ENCODE measurements at places on chromosomes 4 and X.

DNA sequence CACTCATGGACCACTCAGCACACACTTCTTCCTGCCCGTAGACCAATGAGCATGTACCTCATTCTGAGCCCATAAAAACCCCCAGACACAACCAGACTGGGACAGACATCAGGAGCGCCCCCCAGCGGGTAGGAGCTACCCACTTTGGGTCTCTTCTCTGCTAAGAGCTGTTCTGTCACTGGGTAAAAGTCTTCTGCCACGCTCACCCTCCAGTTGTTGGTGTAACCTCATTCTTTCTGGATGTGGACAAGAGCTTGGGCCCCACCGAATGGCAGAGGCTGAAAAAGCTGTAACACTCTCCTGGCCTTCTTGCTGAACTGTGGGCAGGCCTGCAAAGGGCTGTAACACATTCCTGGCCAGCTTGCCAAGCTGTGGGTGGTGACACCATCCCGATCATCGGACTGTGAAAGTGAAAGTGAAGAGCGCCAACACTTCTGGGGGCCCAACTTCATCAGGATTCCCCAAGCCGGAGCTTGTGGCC lies 137.6 kb downstream of the TECRL start:
- DNase-seq = peak; percentile 41

GRCh38 chr4:37648084-37648817 lies 37.9 kb downstream of the RELL1 start:
- DNase-seq = peak; percentile 58

- no peak for DNase-seq
Measured at GRCh38 chrX:71067089-71067488, 1.0 kb downstream of the SNX12 start.

- DNase-seq = no peak
Measured at GRCh38 chr4:174714393-174715211, 114.4 kb downstream of the GLRA3 start.

GRCh38 chr4:46648088-46648744 lies 258.3 kb upstream of the GABRA2 start:
- DNase-seq = no peak

GRCh38 chr4:88771883-88772450 lies 74.3 kb upstream of the NAP1L5 start:
- DNase-seq = no peak

GRCh38 chrX:46180258-46180687 lies 364.9 kb downstream of the ZNF674 start:
- DNase-seq = no peak

- DNase-seq = no peak
Measured at GRCh38 chr4:37531151-37531550, 155.0 kb downstream of the RELL1 start.

GRCh38 chr4:3226467-3226866 lies 22.5 kb upstream of the MSANTD1 start:
- DNase-seq = peak; percentile 38

DNA sequence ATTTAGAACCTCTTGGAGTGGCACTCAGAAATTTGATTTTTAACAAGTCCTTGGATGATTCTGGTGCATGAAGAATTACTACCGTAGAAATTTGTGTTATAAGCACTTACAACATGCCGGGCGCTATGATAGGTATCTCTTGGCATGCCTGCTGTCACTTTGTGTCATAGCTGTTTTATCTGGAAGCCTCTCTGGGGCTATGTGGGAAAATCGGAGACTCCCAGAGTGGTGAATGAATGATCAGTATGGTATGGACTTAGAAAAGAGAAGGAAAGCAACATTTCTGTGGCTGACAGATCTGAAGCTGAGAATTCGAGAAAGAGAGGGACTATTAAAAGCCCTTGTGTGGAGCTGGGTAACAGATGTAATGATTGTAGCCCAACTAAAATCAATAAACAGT lies 177.4 kb upstream of the MAMLD1 start:
- DNase-seq = no peak

GRCh38 chrX:81390237-81390636 lies 188.3 kb downstream of the SH3BGRL start:
- DNase-seq = no peak

DNA sequence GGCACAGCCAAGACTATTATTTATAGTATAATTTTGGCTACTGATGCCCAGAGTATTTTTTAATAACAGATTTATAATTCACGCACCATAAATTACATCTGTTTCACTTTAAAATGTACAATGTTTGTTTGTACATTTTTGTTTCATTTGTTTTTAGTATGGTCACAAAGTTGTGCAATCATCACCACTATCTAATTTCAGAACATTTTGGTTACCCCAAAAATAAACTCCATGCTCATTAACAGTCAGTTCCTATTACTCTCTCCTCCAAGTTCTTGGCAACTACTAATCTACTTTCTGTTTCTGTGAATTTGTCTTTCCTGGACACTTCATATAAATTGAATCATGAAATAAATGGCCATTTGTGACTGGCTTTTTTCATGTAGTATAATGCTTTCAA lies 176.7 kb downstream of the SH3BGRL start:
- no peak for DNase-seq

DNA sequence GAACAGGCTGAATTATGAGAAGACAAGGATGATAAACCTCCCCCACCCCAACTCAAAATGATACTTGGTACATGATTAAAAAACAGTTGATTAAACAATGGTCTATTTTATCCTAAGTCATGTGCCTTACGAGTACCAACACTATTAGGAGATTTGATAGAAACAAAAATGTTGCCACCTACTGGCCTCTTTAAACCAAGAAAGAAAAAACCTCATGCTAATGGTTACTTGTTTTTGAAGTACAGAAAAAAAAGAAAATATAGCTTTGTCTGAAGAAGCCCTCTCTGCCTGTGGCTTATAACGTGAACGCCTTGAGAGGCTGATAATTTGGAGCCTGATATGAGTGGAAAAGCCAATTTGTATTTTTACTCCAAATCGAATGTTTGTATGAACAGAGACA lies 538.2 kb downstream of the DMD start:
- DNase-seq = no peak

DNA sequence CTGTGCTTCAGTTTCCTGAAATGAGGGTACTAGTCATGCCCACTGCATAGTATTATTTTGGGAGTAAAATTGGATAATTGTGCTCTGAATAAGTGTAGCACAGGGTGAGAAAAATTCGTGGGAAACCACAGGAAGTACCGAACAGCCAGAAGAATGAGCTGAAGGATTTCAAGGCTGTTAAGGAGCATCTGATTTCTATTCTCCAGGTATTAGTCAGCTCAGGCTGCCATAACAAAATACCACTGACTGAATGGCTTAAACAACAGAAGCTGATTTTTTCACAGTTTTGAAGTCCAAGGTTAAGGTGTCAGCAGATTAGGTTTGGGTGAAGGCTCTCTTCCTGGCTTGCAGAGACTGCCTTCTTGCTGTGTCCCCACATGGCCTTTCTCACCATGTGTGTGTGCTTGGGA lies 41.9 kb downstream of the WWC2 start:
- DNase-seq = no peak

DNA sequence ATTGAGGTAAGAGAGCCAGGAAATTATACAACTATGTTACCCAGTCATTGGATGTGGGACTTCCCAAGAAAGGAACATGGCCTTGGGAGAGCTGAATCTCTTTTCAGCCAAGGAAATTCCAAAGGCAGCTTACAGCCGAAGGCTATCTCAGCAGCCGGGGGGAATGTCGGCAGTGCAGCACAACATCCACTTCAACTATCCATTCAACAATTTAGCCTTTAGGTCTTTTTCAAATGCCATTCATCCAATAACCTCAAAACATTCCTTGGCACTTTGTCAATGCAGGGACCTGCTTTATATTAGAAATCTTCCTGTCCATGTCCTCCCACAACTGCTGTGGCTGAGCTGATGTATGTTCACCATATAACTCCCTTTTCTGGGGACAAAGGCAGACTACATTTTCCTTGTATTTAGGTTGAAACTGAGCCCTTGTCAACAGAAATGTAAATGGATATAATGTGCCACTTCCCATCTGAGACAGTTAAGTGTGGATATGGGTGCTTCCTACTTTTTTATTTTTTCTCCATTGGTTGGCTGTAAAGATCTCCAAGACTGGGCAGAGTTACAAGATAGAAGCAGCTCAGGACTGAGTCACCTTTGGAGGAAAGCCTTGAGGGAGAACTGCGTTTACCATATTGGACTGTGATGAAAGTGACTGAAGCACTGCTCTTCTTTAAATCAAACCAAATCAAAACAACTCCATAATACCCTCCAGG lies 94.8 kb downstream of the GPRIN3 start:
- DNase-seq = no peak

DNA sequence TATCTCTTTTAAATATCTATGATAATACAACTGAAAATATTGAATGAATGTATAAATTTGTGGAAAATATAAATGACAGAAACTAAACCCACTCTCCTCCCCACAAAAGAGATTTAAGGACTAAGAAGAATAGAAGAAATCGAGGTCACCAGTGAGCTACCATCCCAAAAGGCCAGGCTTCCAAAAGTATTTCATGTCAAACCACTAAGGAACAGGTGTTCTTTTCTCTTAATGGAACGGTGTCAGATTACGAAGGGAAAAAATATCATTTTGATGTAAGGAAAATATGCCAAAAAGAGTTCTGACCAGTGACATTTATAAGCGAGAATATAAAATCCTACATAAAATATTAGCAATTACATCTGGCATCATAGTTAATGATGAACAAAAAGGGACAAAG lies 13.6 kb upstream of the TCEAL4 start:
- DNase-seq = no peak

GRCh38 chr4:92968556-92968955 lies 664.8 kb downstream of the GRID2 start:
- DNase-seq = no peak

DNA sequence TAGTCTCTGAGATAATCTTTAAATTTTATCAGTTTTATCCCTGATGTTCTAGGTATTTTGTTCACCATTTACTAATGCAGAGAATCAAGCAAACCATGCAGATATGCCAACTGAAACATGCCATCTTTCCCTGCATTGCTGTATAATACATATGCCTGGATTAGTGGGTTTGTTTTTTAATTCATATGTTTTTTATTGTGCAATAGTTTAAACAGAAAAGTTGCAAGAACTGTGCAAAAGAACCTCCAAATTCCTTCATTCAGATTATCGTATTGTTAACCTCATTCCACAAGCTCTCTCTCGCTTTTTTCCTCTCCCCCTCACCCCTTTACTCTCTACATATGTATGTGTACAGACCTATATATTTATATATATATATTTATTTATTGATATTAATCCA lies 244.6 kb downstream of the NKX6-1 start:
- no peak for DNase-seq

DNA sequence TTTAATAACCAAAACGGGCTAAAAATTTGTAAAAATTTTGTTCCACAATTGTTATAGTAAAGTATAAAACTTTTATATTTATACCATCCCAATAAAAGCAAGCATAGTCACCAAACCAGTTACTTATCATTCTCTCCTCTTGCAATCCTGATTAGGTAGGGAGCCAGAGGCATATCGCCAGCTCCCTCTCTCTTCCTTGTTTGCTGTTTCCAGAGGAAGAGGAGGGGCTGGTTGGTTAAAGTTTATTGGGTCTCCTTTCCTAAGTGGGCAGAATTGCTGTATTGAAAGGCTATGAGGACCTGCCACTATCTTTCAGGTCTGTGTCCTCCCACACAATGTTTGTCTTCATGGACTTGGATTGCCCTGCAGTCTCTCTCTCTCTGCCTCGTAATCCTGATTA lies 29.6 kb upstream of the BBS12 start:
- DNase-seq = no peak

- no peak for DNase-seq
Measured at GRCh38 chr4:6372649-6373525, 99.5 kb downstream of the PPP2R2C start.

DNA sequence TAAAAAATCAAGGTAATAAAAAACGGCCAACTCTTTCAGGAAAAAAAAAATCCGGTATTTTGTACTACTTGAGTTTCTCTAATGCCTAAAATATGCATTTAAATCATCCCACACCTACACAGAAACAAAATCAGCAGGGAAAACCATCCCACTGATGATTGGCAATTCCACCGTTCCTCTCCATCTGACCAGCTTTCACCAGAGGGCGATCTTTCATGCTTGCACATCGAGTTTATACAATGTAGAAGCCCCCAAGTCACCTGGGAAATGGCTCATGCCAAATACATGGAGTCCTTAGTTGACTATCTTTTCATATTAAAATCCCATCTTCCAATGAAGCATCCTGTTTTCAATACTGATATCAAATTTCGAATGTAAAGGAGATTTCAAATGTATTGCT lies 69.2 kb downstream of the PTCHD1 start:
- no peak for DNase-seq

GRCh38 chrX:15894724-15895123 lies 40.1 kb upstream of the AP1S2 start:
- no peak for DNase-seq

- DNase-seq = no peak
Measured at GRCh38 chr4:10120943-10121567, 4.5 kb upstream of the WDR1 start.

GRCh38 chrX:8913655-8914409 lies 112.6 kb upstream of the FAM9A start:
- no peak for DNase-seq

- DNase-seq = no peak
Measured at GRCh38 chr4:56077676-56078075, 128.9 kb downstream of the CEP135 start.

GRCh38 chr4:24328711-24329110 lies 255.6 kb downstream of the DHX15 start:
- no peak for DNase-seq

DNA sequence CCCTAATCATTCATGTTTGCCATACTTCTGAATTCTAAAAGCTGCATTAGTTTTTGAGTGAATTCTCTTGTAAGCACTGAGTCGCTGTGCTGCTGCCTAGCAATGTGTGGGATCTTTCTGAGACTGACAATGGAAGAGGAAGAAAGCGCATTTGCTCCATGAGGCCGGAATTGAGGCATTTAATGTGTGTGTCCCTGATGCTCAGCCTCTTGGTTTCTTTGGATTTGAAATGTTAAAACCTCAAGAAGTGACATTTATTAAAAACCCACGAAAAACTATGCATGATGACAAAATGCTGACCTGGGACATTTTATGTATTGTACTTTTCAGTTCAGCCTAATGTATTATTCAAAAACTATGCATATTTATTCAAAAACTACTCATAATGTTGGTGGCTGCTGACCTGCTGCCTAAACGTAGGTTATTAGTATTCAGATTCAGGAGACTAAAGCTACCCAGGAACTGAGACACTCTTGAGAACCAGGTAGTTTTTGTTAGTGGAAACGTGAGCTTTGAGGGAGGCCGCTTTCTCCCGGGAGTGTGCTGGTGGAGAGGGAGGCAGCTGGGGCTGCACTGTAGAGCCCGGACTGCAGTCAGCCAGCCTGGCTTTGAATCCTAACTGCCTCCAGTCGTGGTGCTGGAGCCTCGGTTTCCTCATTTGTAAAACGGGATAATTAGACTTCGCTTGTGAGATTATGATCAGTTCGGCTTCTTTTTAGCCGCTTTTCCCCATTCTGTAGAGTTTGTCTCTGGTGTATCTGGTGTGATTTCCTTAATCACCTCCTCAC lies 11.3 kb downstream of the RGS12 start:
- no peak for DNase-seq

Data from psoas muscle (tissue), 8 donors.